ENCODE measurements at places on chromosomes 2 and 18.

DNA sequence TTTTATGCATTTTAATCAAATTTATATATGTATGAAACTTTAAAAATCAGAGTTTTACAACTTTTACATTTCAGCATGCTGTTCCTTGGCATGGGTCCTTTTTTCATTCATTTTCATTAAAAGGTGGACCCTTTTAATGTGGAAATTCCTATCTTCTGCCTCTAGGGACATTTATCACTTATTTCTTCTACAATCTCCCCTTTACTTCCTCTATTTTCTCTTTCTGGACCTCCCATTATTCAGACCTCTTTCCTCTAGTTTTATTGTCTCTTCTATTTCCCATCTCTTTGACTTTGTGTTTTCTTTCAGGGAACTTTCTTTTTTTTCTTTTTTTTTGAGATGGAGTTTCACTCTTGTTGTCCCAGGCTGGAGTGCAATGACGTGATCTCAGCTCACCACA is 5.7 kb downstream of the PROC start:
- DNase-seq, result no peak

DNA sequence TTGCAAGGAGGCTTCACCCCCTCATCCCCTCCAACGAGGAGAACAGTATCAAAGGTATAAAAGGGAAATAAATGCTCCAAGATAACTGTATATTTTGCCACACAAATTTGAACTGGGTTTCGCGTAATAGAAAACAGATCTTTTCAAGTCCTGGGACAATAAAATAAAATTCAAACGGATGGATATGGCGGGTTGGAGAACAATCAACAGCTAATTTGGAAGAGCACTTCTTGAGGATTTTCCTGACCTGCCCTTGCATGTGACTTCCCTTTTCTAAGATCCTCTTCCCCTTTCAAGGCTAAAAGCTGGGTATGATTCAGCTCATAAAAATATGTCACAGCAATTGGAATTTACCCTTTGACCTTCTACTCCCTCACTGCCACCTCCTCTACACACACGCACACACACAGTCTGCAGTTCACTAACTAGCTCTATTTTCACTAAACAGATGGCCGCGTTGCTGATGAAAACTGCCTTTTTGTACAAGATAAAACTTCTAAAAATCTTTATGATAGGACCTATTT is 386.9 kb downstream of the FIGN start:
- DNase-seq, result no peak

- no peak for DNase-seq
Observed at GRCh38 chr2:239870276-239870675, 154.9 kb downstream of the NDUFA10 start.

GRCh38 chr18:76145521-76146376 is 349.3 kb downstream of the ZNF516 start:
- DNase-seq, result no peak

DNA sequence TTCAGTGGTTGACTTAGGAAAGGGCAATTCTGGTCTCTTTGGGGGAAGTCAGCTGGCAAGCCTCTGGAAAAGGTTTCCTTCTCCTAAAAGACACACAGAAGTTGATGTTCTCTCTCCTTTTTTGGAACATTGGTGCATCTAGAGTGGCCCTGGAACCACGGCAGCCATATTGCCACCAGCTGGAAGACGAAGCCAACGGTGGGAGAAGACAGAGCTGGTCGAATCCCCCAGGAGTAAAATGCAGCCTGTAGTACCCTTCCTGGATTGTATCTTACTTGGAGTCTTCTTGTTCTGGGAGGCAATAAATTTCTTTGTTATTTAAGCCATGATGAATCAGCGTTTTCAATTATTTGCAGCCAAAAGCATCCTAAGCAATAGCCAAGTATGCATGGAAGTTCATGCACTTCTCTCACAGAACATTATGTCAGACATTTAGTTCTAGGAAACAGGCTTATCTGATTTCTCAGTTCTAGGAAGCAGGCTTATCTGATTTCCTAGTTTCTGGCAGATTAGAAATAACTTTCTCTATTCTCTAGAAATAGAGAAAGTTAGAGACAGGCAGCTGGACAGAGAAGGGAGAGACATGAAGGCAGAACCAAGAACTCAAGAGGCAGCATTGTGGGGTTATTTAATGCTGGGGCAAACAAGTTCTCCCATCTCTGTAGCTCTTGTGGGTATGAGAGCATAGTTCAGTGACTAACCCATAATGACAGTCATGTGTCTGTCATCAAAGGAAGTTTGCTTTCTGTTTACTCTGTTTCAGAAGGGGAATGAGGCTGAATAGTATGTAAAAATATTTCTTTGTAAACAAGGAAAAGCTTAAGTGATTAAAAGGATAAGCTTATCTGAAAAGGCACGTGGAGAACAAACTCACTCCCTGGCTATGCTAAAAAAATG is 40.5 kb upstream of the NABP1 start:
- no peak for DNase-seq

GRCh38 chr2:45014016-45014702 is 4.9 kb upstream of the SIX2 start:
- DNase-seq, result no peak

DNA sequence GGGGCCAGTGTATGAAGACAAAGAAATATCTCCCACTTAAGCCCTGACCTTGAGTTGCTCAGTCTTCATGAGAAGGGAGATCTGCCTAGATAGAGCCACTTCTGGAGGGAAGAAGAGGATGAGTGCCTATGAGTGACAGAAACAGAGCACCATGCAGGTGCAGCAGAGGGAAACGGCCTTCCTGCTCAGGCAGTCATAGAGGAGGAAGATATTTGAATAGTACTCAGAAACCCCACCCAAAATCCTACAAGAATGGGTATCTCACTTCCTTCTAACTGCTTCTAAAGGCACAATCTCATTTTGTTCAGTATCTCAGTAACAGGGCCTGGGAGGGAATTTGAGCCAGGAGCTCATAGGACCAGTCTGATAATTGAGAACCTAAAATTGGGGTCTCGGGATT is 339.3 kb downstream of the ALK start:
- no peak for DNase-seq

DNA sequence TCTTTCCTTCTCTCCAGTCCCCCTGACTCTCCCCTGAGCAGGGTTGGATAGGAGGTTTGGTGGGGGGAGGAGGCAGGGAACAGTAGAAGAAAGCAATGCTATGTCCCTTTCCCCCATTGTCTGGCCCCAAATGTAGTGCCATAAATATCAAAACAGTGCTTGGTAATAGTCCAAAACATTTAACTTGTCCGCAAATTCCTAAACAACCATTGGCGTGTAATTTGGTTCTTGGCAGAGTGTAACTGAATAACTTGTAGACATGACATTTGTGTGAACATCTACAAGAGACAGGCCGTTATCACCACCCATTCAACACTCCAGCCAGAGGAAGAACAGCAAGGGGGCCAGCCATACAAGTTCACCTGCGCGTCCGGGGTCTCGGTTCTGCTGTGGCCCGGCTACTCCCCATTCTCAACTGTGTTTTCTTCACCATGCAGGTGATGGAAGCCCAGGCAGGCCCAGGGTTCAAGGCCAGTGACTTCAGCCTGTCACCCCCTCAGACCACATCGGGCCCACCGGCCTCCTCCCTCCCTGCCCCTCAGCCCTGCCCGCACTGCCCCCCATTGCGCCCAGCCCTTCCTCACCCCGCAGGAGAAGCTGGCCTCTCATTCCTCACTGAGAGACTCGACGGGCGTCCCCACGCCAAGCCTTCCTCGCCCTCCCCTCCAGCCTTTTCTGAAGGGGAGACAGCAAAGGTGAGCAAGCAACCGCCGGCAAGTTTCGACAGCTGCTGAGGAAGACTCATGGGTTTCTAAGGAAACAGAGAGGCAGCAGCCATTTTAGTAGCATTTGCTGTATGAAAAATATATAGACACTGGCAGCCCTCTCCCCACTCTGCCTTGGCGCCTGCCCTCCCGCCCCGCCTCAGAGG is 699 bp upstream of the RAPGEF4 start:
- no peak for DNase-seq

DNA sequence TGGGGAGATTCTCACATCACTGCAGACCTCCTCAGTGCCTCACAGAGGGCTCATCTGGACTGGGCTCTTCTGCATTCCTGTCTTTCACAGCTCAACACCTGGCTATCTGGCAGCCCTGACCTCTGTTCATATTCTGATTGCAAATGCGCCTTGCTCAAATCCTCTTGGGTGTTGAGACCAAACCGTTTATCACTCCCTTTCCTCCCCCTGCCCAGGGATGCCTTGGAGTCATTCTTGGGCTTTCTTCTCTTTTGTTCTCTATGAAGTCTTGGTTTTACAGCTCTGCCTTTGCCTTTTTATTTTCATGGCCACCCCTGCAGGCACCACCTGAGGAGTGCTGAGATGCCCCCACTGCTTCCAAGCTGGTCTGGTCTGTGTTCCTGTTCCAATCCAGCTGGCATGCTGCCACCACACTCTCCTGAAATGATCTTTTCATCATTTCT is 26.3 kb downstream of the TUBB6 start:
- DNase-seq, result no peak

DNA sequence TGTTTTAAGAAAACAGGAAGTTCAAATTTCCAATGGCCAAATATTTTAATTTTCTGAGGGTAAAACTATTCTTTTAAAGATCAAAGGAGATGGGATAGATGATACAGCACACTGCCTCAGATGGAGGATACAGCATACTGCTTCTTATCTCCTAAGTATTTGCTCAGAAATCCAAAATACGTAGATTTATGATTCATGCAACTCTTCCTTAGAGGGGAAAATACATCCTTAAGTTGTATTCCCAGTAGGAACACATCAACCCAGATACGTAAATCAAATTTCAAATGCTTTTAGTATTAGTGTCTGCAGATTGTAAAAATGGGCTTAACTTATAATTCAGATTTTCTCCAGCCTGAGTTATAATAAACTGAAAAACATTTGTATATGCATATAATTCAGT is 235.2 kb downstream of the ZNF385B start:
- no peak for DNase-seq

- no peak for DNase-seq
Observed at GRCh38 chr2:42443718-42444399, 49.9 kb downstream of the KCNG3 start.

DNA sequence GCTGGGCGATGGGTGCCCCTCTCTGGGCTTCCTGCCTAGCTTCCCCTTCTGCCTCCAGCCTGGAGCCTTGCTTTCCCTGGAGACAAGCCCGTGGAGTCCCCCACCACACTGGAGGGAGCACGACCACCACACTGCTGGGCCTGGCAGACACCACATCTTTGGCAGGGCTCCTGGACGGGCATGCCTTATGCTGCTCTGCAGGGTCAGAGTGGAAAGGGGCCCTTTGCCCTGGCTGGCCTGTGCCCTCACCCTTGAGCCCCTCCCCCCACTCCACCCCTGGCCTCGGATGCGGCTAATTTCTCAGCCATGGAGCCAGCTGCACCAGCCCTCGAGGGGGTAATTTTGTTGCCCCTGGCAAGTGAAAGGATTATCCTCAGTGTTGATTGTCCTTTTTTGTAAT is 194.5 kb downstream of the LOXHD1 start:
- DNase-seq, result no peak

DNA sequence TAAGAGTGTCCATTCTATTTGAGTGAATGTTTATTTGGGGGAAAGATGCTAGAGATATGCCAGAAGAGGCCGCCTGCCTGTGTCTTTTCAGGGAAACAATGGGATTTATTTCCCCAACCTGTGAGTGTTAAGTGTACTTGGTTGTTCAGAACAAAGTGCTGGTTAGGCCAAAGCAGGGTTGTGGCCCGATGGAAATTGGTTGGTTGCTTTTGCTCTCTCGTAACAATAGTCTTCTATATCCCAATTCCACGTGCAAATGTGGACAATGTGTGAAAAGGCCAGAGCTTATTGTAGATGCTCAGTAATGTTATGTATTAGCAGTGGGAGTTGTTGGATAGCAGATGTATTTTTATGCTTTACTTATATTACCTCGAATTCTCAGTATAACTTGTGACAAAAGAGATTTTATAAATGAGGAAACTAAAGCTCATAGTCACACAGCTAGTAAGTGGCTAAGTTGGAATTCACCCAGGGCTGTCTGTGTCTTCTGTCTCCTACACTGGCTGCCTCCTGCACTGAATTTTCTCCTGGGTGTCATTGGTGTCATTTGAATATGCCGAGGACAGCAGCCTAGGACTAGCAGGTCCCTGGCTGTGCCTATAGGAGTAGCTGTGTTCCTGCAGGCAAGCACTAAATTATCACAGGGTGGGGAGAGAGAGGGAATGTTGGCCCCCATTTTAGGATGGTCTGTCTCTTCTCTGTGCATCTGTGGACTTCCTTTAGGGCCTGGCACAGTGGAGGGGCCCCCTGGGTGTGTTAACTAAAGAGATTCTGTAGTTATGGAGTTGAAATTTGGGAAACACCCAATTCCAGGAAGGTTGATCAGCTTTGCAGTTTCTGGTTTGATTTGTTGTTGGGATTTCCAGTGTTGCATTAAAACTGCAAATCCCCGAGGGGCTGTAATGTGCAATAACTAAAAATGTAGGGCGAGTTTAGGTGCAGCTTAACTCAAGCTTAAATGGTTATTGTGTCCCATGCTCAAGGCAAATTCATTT is 21.6 kb downstream of the GPD2 start:
- no peak for DNase-seq

DNA sequence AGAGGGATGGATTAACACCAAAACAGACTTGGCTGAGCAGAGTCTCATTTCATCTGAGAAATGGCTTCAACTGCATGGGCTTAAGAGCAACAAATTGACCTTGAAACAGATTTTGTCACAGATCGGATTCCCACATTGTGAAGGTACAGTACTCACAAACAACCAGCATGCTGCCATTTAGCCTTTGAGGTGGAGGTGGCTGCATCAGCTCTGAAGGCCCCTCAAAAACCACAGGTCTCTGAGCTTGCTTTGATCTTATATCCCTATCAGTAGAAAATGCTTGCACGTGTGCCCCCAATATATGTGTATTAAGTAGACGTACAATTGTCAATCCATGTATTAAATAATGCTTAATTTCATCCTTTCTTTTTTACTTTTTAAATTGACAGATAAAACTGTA is 6.2 kb downstream of the VWA3B start:
- no peak for DNase-seq

DNA sequence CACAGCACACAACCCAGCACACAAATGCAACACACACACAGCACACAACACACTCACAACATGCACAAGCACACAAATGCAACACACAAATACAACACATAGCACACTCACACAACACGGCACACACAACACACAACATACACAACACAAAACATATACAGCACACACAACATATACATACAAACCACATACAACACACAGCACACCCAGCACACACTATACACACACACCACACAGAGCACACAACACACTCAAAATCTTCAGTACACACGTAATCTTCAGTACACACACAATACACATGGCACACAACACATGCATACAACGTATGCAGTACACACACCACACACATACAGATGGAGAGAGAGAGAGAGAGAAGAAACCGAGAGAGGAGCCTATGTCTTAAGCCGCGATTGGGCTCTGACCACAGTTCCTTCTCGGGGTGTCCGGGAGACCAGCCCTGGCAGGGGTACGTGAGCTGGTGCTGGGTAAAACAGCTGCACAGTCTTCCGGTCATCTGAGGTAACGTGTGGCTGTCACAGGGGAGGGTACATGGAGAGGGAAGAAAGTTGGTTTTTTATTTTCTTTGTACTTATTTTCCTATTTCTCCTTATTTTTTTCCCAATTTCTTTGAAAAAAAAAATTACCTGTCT is 25.1 kb downstream of the POU3F3 start:
- no peak for DNase-seq

GRCh38 chr18:55228191-55228590 is 268.9 kb upstream of the CCDC68 start:
- DNase-seq, result no peak
